ENCODE measurements at places on chromosomes 2 and 18.

DNA sequence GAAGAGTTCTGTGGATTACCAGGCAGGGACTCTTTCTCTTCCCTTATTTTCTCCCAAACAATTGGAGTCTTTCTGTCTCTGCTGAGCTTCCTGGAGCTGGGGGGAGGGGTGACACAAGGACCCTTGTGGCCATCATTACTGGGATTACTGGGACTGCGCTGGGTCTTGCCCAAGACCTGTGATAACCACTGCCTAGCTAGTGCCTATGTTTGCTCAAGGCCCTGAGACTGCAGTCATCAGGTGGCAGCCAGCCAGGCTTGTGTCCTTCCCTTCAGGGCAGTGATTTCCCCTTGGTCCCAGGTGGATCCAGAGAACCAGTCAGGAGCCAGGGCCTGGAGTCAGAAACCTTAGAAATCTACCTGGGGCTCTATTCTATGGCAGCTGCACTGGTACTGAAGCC is 355.6 kb downstream of the PARD3B start:
- no peak for DNase-seq

DNA sequence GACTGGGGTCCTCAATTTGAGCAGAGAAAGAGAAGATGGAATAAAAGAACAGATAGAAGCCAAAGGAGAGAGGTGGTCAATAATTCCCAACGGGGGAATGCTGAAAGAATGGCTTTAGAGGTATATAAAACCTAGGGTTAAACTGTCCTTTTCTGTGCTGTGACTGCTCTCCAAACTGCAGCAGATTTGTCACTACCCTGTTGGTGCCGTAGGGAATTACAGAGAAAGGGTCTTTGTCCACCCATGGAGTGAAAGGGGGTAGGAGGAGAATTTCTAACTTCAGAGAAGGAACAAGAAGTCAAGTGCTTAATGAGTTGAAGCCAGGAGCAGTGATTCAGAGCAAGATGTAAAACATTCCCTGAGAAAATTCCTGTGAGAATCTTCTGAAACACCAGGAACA is 486.5 kb downstream of the NUP35 start:
- DNase-seq, result no peak

DNA sequence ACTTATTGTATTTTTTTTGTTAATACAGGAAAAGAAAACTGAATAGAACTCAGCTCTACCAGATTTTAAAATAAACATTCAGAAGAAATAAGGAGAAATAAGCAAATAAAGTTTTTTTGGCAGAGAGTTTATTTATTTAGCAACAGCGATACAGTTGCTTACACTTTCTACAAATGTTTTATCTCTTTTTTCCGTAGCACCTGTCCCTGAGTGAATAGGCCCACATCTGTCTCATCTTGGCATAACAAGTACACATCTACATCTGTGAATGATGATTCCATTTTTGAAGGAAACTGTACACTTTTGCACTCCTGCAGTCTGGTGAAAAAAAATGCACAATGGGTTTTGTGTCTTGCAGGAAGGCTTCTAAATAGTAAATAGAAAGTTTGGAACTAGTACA is 783.6 kb upstream of the ZEB2 start:
- DNase-seq, result no peak

DNA sequence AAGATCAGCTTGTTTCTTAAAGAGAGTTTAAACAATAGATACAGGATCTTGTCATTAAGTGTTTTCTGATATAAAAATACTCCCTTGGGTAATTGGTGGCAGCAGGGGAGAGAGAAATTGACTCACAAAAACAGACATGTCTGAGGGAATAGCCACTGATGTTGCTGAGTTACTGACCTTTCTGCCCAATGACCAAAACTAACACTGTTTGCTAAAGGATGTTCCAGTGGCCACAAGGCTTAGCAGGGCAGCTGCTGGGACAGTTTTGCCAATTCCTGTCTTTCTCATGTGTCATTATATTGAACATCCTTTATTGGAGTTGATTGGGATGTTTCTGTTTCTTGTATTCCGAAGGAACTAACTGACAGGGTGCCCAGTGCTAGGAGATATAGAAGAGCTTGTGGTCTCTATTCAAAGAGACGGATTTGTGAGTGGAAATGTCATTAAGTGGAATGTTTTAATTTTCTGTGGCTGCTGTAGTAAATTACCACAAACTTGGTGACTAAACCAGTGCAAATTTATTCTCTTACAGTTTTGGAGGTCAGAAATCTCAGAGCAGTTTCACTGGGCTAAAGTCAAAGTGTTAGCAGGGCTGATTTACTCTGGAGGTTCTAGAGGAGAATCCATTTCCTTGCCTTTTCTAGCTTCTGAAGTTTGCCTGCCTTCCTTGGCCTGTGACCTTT is 124.8 kb upstream of the RMDN2 start:
- DNase-seq, result no peak

DNA sequence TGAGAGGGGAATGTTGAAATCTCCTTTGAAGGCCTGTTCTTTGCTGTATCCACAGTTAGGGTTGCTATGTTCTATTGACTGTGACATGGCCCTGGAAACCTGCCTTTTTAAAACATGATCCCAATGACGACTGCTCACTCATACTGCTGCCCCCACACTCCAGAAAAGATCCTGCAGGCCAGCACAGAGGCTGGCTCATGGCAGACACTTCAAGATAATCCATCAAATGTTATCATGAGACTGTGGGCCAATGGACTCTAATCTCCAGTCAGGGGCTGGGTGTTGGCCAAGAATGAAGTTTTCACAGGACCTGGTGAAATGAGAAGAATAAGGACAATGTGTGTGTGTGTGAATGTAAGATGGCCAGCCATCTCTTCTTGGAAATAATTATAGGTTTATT is 59.0 kb upstream of the THOC1 start:
- no peak for DNase-seq

DNA sequence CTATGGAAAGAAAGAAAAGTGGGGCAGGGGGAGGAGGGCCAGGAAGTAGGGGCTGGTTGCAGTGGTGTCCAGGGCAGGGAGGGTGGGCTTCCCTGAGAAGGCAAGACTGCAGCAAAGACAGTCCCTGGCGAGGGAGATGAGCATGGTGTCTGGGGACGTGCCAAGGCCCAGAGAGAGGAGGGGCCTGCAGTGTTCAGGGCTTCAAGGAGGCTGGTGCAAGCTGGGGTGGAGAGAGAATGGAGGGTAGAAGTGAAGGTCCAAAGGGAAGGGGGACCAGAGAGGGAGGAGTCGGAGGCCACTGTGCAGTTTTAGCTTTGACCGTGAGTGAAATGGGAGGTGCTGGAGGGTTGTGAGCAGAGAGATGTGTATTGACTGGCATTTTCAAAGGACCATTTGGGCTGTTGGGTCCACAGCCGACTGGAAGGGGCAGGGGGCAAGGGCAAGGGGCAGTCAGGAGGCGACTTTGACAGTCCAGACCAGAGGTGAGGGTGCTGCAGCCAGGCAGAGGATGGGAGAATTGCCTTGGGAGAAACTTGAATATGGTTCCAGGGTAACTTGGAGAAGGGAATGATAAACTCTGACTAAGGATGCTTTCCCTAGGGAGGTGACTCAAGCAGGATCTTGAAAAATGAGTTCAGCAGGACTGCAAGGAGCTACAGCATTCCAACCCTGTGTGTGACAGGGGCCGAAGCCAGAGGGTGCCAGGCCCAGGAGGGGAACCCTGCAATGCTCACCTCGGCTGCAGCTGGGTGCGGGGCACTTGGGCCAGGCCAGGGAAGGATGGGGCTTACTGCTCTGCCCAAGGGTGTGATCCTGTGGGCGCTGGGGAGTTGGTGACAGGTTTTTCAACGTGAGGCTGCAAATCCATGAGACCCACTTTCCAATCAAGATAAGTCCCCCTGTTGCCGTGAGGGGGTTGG is 177.1 kb upstream of the HAAO start:
- no peak for DNase-seq

- DNase-seq, result no peak
These were observed 34.5 kb downstream of the ARL4C start for GRCh38 chr2:234462218-234462992.

DNA sequence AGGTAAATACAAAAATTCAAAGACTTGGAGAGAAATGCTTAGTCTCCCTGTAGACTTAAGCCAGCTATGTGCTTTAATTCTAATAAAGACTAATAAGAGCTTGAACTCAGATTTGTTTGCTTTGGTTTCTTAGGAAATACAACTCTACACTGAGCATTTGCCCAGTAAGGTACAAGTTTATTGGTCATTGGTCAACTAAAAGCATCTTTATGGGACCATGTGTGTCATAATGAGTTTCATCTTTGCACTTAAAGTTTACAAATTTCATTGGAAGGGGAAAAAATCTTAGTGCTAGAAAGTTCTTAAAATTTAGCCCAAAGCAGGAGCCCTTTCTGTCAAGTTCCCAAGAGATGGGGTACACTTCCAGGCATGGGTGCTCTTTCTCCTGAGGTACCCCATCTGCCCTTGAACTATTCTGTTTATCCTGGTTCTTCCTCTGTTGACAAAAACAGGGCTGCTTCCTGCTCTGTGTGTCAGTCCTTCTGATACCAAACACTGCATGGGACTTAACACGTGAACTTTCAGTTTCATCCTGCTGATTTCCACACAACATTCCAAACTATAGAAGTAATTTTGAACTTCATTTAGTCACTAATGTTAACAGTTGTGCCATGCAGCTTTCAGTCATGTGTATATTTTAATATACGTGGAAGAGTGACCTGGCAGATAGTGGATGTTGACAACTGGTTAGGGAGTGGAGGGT is 200.2 kb downstream of the TPGS2 start:
- DNase-seq, result no peak

DNA sequence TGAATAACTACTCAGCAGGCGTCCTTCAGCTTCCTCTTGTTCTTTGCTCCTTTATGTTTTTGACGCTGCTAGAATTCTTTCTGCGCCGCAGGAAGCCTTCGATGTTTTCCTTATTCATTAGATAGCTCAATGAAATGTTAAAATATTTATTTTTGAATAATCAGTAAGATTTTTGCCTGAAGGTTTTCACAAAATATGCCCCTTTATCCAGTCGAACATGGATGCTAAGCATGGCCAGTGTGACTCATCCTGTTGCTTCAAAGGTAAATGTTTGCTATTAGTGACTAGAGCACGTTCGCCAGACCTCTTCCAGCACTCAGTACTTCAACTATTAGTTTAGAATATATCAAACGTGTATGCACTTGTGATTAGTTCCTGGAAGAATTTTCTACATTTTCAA is 7.6 kb upstream of the MEIS1 start:
- no peak for DNase-seq

DNA sequence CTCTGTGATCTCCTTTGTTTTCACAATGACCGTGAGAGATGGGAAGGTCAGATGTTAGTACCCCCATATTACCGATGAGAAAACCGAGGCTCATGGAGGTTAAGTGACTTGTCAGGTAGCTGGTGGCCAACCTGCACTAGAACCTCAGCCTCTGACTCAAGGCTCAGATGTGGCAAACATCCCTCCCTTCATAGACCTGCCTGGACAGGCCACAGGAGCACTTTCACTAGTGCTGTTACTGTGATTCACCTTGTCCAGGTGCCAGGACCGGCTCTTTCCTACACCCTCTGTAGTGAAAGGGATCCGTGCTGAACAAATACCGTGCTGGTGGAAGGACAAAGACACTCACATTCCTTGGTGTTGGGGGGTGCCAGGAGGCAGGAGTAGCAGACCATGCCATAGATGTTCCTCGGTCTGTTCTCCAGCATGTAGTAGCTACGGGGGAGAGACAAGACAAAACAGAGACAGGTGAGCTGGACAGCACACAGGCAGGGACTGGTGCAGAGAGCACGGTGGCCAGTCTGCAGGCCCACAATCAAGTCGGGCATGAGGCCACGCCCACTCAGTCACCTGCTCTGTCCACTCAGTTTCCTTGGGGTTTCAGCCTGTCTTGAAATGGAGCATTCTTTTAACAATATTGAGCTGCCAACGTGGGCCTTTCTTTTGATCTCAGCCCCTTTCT is 65.9 kb downstream of the EDAR start:
- DNase-seq, result no peak

- peak; percentile 3 for DNase-seq
These were observed 241.8 kb upstream of the RAB12 start for GRCh38 chr18:8367217-8367988.

- no peak for DNase-seq
These were observed 126.9 kb downstream of the TDRD15 start for GRCh38 chr2:21250673-21251072.

- no peak for DNase-seq
These were observed 369.6 kb upstream of the ID2 start for GRCh38 chr2:8312221-8312620.

GRCh38 chr2:162574615-162575452 is 230.9 kb downstream of the GCA start:
- DNase-seq, result no peak

GRCh38 chr18:48785736-48786454 is 164.9 kb downstream of the SMAD7 start:
- no peak for DNase-seq

DNA sequence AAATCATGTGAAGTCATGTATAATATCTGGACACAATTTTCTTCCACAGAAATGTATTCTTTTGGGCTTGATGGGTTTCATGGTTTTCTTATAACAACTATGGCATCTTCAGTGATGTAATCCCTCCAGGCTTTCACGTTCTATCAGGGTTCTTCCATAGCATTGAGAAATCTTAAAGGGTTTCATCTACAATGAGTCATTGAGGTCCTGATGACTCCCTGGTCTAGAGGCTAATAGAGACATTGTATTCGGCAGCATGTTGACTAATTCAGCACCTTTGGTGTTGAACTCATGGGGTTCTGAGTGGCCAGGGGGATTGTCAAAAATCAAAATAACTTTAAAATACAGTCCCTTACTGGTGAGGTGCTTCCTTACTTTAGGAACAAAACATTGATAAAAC is 614.0 kb upstream of the CRIM1 start:
- no peak for DNase-seq

DNA sequence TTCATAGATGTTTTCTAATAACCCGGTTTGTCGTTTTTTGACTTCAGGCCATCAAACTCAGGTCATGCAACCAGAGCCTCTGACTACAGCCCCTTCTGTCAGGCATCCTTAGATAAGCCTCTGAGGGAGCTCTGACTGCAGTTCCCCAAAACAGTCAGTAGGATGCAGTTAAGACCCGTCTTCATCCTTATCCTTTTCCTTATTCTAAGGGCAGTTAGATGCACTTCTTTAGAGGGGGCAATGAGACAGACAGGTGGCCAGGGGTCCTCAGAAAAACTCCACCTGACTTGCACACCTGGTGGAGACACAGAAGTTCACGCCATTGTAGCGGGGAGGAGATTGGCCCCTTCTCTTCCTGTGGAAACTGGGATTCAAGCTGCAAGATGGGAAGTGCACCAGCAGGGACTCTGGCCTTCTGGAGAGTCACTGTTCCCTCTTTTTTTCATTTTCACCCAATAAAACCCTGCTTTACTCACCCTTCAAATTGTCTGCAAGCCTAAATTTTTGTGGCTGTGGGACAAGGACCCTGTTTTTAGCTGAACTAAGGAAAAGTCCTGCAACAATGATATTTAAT is 104.8 kb upstream of the TFPI start:
- DNase-seq, result no peak

DNA sequence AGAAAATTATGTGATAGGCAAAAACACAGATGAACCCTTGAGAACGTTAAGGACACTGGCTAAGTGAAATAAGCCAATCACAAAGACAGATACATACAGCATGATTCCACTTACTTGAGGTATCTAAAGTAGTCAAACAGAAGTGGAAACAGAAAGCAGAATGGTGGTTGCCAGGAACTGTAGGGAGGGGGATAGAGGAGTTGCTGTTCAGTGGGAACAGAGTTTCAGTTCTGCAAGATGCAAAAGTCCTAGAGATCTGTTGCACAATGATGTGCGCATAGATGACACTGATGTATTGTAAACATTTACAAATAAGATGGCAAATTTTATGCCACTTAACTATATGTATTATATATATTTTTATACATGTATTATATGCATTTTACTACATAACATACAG is 59.7 kb downstream of the POLE4 start:
- DNase-seq, result no peak

All from naive B cell (primary cell).